Sigmoid colon (tissue), 7 donors: ENCODE measurements at places on chromosomes 12 and 14. TPM values are rescaled to one million over a fixed set of nuclear protein-coding genes. Genes with fewer than 3 reads are reported as not detected.

Gene FOXG1
- total RNA-seq: not detected

Gene MAGOHB
- total RNA-seq: 10.3 TPM

Gene POTEM
- not detected for total RNA-seq

Gene PLEK2
- total RNA-seq: not detected

- no peaks in the 10 kb centered on the region for H3K27me3 ChIP-seq
- H3K4me3 ChIP-seq: no peak overlapping the region
- H3K36me3 ChIP-seq: no peaks in the 10 kb centered on the region
- peaks cover 7% of the 10 kb centered on the region for H3K4me1 ChIP-seq
- DNase-seq: no peak
Measured at GRCh38 chr14:57835766-57836165, 30.1 kb downstream of the SLC35F4 start.

GRCh38 chr14:105485739-105486162 lies 935 bp upstream of the CRIP1 start:
- H3K4me3 ChIP-seq: no peak overlapping the region
- no peaks in the 10 kb centered on the region for H3K4me1 ChIP-seq
- H3K27me3 ChIP-seq: peaks cover 32% of the 10 kb centered on the region
- no peaks in the 10 kb centered on the region for H3K36me3 ChIP-seq
- peak overlapping the region; percentile 93 for H3K27ac ChIP-seq

DNA sequence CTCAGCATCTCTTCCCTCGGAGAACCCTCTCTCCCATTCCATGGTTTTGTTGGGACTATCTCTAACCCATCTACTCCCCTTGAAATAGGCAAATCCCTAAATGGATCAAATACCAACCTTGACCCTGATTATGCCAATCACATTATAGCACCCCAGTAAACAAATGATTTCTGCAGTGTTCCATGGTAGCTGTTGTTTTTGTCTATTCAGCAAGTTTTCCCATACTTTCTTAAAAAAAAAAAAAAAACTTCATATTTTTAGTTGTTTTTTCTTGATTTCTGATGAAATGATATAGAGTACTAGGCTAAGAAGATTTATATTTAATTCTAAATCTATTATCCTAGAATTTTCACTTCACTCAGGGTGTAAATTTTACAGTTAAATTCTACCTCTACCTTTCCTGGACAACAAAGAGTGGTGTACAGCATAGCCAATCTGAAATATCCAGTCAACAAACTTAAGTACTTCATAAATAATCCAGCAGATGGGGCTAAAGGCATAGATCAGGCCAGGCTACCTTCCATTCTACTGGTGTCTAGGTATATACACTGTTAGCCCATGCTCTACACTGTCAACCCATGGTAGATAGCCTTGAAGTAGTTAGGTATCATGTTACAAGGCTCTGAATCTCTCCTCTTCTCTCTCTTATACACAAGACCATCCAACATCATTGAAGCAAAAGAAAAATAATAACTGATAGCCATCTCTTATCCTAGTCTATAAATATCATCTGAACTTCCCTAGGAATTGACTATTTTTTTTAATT lies 82.2 kb downstream of the PLEKHG7 start:
- H3K4me3 ChIP-seq: no peak overlapping the region
- no peaks in the 10 kb centered on the region for H3K27me3 ChIP-seq
- no peaks in the 10 kb centered on the region for H3K4me1 ChIP-seq
- H3K36me3 ChIP-seq: no peaks in the 10 kb centered on the region
- no peak for DNase-seq
